ENCODE measurements at places on chromosomes 12 and 14. TPM values are rescaled to one million over a fixed set of nuclear protein-coding genes. Genes with fewer than 3 reads are reported as not detected.

DNA sequence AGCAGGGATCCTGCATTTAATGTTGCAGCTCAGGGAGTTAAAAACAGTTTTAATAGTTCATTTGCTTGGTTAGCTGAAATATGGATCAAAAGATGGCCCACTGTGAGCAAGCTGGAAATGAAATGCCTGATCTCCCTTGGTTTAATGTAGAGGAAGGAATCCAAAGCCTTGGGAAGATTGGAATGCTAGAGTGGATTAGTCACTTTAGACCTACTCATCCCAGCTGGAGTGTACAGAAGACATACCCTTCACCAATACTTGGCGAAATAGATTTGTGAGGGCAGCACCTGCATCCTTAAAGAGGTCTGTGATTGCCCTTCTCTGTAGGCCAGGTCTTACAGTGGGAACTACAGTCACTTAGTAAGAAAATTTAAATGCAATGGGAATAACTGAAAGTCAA is 58.0 kb upstream of the KRAS start:
- no peak for DNase-seq

Gene KCNA1
- 0.41 TPM for total RNA-seq

- DNase-seq, result peak; percentile 94
Observed at GRCh38 chr12:6765634-6766581, at the start of gene PTMS. Gene PTMS (plus strand): TSS chr12:6766363. CDS start chr12:6766706, 343 bp downstream.

DNA sequence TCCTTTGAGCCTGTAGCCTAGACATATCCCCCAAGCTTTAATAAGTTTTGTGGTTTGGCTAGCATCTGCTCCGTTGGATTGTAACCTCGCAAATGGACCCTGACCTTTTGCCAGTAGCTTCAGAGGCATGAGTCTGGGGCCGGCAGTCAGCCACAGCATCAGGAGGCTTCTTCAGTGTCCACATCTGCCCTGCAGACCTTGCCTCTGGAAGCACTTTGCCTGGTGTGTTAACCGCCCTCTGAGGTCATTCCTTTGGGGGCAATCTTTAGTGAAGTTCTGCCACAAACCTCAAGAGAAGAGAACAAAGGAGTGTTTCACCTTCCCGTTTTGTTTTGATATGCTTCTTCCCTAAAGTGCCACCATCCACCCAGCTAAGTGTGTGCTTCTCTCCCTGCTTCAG is 71.4 kb downstream of the GNS start:
- no peak for DNase-seq

GRCh38 chr14:56952766-56953473 is 142.6 kb upstream of the OTX2 start:
- no peak for DNase-seq

Gene CLEC9A
- total RNA-seq, result not detected

DNA sequence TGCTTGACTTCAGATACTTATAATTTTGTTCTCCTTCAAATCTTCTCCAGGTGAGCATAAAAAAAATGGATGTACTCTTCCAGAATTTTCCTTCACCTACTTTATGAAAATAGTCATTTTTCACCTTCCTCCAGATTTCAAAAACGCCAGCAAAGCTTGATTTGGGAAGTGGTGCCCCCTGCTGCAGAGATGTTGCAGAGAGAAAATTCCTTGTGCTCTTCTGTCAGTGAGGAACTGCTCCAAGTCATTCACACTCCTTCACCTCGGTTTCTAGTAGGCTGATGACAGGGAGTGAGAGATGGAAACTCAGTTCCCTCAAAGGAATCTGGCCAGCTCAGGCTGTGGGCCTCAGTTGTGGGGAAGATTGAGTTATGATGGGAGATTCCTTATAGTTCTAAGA is 24.2 kb upstream of the RNASE3 start:
- peak; percentile 8 for DNase-seq

DNA sequence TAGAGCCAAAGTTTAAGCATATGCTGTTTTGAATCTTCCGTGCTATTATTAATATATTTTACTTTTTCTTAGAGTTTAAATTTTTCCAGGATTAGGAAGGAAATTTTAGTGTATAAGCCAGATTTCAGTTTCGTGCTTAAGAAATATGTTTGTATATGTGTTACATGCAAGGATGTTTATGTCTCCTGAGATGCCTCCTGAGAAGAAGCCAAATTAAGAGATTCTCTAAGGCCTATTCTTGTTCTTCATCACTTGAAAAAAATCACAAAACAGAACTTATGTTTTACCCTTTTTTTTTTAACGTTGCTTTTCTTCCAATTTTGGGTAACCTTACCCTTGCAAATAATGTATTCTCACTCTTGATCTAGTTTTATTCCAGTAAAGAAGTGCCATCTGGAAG is 412.7 kb downstream of the TMTC2 start:
- no peak for DNase-seq

DNA sequence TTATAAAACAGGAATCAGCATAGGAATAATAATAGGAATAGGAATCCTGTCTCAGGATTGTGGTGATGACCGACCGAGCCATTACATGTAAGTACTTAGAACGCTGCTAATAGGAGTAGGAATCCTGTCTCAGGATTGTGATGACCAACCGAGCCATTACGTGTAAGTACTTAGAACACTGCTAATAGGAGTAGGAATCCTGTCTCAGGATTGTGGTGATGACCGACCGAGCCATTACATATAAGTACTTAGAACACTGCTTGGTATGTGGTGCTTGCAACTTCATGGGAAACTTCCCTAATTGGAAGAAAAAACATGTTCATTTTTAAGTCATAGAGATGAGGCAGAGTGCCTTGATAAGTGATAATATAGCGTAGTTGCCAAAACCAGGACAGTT is 30.0 kb downstream of the ELK3 start:
- no peak for DNase-seq

Gene SERPINA4
- total RNA-seq, result not detected

- DNase-seq, result no peak
Observed at GRCh38 chr14:82520765-82521164, 987.1 kb upstream of the SEL1L start.

DNA sequence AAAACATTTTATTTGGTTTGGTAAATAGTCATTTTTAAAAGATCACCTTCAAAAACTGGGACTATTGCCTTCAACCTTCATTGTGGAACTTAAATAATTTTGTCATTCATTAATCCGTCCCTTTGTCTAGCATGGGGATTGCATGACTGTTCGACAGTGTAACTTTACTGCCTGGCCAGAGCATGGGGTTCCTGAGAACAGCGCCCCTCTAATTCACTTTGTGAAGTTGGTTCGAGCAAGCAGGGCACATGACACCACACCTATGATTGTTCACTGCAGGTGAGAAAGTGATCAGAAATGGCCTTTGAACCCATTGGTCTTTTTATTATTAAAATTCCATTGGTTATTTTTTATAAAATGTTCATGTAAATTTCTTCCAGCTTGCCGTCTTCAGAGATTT is 37.2 kb upstream of the MYF6 start:
- no peak for DNase-seq

DNA sequence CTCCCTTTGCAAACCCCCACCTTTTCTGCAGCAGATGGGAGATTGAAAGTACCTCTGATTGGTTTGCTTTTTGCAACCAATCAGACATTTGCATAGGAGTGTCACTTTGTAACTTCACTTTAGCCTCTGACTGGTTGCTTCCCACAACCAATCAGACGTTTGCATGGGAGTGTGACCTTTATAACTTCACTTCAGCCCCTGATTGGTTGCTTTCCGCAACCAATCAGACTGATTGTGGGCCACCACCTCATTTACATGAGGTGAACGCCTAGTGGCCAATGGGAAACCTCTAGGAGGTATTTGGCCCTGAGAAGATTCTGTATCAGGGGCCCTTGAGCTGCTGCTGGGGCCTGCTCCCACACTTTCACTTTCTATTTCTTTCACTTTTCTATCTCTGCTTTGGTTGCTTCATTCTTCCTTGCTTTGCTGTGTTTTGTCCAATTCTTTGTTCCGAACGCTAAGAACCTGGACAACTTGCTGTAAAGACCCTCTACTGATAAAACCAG is 106.0 kb upstream of the PRICKLE1 start:
- DNase-seq, result no peak

DNA sequence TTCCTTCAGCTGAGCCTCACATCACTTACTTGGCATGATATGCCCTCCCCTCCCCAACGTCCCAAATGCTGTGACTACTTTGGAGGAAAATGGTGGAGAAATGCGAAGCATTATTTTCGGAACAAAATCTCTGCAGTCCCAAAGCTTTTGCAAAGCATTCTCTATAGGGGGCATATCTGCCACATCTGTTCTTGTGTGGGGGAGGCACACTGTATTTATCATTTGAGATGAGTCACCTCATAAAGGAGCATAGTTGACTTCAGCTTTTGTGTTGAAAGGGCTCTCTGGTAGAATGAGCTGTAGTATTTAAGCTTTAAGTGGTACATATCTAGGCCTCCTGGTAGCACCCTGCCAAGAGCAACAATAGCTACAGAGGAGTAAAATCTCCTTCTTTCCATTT is 447.5 kb downstream of the ADAMTS20 start:
- peak; percentile 69 for DNase-seq

DNA sequence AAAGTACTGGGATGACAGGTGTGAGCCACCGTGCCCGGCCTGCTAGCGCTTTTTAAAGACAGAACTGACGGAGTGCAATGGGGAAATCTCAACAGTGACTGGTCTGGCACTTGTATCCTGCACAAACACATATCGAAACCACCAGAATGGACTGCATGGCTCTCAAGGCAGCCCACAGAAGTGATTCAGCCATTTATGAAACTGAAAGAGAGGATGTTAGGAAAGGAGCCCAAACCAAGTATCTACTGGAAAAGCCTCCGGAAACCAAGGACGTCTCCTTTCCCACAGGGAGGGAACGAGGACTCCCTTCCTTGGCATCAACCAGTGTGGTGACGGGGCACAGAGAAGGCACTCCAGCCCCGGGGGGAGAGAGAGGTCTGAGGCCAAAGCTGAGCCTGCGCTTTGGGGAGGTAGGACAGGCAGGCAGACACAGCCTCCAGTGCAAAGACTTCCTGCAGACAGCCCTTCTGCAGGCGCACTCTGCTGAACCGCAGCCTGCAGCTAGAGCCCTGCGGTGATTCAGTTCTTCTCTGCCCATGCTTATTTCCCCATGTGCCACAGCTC is 16.5 kb downstream of the SLC15A4 start:
- no peak for DNase-seq

Gene ZDHHC22
- total RNA-seq, result not detected

GRCh38 chr12:95546491-95546813 is 4.8 kb downstream of the USP44 start:
- DNase-seq, result no peak

Gene PYGL
- total RNA-seq, result 39.3 TPM

- no peak for DNase-seq
Observed at GRCh38 chr12:130672089-130672820, 43.8 kb downstream of the RIMBP2 start.

- peak; percentile 17 for DNase-seq
Observed at GRCh38 chr12:459430-460258, at the start of gene B4GALNT3. Gene B4GALNT3 (plus strand): TSS chr12:459939. CDS start chr12:460377, 438 bp downstream.

Gene KCNH5
- 0.36 TPM for total RNA-seq

Gene PITPNM2
- 4.1 TPM for total RNA-seq

GRCh38 chr12:24044941-24045703 is 95.7 kb upstream of the SOX5 start:
- no peak for DNase-seq

Gene KRT2
- not detected for total RNA-seq

DNA sequence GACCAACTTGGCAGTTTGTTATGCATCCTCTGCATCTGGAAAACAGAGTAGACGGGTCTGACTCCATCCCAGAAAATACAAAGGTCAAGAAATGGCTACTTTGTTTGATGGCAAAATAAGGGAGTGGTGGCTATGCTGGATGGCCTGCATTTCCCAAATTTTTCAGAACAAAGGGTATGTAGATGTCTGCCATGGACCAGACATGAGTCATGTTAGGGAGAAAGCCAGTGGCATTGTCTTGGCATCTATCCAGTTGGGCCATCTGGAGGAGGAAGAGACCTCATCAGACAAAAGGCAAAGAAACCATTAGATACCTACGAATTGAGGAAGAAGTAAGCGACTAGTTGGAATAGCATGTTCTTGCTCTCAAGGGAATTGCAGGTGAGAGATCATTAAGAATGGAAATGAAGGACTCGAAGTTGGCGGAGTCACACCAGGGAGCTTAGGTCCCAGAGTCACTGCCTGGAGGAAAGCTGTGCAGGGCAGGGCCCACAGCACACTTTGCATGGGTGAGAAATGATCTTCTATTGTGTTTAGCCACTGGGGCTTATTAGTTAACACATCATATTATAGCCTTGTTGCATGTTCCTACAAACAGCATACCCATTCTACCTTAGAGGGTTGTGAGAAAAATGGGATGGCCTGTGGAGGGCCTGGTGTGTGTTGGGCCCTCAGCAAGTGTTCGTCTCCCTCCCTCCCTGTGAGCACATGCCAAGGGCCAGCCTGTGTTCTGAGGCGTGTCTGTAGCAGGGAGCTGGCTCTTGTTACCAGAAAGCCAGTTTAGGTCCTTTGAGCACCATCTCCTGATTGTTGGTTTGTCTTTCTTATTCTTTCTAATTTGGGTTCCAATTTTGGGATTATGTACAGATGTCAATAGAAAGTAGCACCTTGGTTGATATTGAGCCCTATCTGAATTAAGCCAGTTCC is 119.4 kb downstream of the KTN1 start:
- DNase-seq, result peak; percentile 82

- no peak for DNase-seq
Observed at GRCh38 chr14:85596562-85596961, 66.6 kb downstream of the FLRT2 start.

Gene FAM90A1
- not detected for total RNA-seq

DNA sequence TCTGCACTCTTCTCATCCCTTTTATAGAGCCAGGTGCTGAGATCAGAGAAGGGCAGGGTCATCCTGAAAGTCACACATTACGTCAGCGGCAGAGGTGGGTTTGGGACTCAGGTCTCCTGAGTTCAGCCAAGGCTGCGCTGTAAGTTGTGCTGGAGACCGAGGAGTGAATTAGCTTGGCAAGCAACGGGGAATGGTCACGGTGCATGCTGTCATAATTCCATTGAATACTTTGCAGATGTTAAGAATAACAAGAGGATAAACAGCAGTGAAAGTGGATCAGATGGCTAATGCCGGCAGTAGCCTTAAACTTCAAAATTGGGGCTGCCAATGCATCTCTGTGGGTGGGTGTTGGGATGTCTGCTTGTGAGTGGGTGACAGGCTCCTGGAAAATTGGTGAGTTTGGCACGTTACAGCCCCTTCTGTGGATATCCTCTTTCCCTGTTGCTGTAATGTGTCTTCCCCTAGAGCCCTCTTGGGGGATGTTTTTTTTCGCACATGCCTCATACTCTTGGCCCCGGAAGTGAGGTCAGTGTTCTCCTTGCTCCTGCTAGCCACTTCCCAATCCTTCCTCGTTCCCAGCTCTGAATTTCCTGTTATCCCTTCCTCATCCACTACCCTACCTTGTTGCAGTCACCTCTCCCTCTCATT is 287.1 kb upstream of the SRRM4 start:
- DNase-seq, result no peak

Gene HHIPL1
- total RNA-seq, result 5.1 TPM

GRCh38 chr14:39145266-39145966 is 24.7 kb downstream of the TRAPPC6B start:
- DNase-seq, result no peak

Gene INHBC
- not detected for total RNA-seq

Gene HCAR1
- total RNA-seq, result 2.2 TPM
